ENCODE measurements at places on chromosomes 7 and 10.

- no peak for DNase-seq
These were observed 85.5 kb downstream of the ZNRF2 start for GRCh38 chr7:30369879-30370278.

- DNase-seq, result no peak
These were observed 410.8 kb downstream of the SFMBT2 start for GRCh38 chr10:7000061-7000460.

GRCh38 chr7:131816391-131817007 lies 260.1 kb upstream of the PODXL start:
- DNase-seq, result no peak

DNA sequence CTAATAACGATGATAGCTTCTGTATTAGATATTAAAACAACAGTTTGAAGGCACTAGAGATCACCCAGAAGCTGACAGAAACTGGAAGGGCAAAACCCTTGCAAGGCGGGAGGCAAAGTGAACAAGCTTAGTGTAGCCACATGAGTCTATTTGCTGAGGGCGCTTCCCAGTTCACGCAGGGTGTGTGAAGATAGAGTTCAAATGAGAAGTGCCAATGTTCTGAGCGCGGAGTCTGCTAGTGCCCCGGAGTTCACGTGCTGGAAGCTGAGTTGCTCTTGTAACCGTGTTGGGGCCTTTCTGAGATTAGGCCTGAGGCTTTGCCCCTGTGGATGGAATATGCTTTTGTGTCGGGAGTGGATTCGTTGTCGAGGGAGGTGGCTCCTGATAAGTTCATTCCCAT lies 16.6 kb upstream of the GTPBP4 start:
- no peak for DNase-seq

DNA sequence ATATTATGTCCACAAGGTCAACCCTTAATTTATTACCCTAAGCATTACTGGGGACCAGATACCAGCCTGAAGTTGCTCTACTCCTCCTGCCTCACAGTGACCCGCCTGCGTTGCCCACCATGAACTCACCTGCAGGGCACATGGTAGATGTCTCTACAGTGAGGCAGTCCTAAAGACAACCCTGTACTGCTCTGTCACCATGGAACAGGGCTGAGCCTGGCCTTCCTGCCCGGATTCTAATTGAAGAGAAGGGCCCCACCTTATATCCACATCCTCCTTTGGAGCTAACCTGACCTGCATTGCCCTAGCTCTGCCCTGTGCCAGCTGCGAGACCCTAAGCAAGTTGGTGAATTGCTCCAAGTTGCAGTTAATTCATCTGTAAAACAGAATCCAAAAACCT lies 4.1 kb downstream of the SH3PXD2A start:
- no peak for DNase-seq

Measured in stimulated activated CD4-positive, alpha-beta T cell treated with anti-CD3 and anti-CD28 coated beads, Interleukin-4, amount 100 ng/mL, for 24 hours (primary cell).